Colonic mucosa (tissue), 4 donors: ENCODE measurements at places on chromosomes 3 and 15. TPM values are rescaled to one million over a fixed set of nuclear protein-coding genes. Genes with fewer than 3 reads are reported as not detected.

DNA sequence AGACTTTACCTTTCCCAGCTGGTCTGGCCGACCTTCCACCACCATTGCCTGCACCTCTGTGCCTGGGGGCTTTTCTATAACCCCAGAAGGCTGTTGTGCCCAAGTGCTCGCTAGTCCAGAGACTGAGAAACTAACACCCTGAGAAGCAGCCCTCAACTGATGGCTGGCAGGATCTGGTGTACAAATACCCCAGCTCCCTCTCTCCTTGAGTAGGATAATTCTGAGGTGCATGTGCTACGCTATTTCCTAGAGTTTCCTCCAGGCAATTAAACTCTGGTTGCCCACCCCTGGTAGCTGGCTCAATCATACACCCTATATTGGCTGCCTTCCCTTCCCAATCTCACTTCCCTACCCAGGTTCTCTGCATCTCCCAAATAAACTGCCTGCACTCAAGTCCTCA is 11.5 kb upstream of the SLC6A1 start:
- H3K36me3 ChIP-seq = no peaks in the 10 kb centered on the region
- no peaks in the 10 kb centered on the region for H3K4me1 ChIP-seq
- DNase-seq = no peak
- H3K27me3 ChIP-seq = no peaks in the 10 kb centered on the region

DNA sequence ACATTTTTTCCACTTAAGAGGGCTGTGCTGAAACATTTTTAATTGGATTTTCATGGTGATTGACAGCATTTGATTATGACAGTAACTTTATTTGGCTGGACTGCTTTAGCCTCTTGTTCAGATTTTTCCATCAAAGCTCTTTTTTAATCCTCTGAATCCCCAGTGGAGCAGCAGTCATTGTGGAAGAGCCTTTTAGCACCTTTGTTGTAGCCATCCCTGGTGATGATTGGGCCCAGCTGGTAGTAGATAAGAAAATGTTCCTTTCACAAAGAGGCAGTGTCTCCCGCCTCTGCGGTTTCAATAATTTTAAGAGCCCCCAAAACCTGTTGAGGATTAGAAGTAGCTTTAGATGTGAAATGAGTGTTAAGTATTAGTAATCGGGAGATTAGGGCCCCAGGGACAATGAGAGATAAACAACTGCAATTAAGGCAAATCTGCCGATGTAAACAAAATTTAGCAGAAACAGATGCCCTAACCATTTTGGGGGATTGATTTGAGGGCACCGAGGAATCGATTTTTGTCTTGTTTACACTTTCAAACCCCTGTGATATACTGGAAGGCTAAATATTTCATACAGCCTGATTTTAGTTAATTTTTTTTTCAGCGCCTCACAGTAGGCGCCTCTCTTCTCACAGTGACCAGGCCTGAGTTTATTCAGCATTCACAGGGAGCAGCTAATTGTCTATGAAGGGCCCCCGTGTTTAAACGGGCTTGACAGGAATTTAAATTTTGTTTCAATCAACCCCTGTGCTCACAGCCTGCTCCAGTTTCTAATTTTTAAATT is 43.2 kb upstream of the SKOR1 start:
- no peaks in the 10 kb centered on the region for H3K27me3 ChIP-seq
- no peak for DNase-seq
- no peaks in the 10 kb centered on the region for H3K4me1 ChIP-seq
- H3K36me3 ChIP-seq = no peaks in the 10 kb centered on the region
- no peak overlapping the region for H3K27ac ChIP-seq

- peaks cover 4% of the 10 kb centered on the region for H3K36me3 ChIP-seq
- H3K27ac ChIP-seq = no peak overlapping the region
- no peaks in the 10 kb centered on the region for H3K27me3 ChIP-seq
- no peak overlapping the region for H3K4me3 ChIP-seq
- DNase-seq = no peak
These were observed 68.9 kb downstream of the NPTN start for GRCh38 chr15:73564255-73564654.

DNA sequence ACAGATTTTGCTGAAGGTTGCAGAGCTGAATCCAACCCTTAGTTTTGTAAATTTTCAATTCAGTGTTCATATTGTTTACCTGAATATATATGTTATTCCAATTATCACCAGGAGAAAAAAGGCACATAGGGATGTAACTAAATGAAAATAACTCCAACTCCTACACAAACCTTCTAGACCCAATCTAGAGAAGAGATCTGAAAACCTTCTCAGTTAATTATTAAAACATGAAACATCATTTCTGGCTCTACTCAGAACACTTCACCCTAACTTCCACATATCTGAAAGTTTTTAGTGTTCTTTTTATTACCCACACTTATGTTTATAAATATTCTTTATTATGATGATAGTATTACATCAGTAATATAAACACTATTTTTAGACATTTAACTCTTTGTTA is 76.6 kb downstream of the LRRFIP2 start:
- H3K27ac ChIP-seq = no peak overlapping the region
- H3K36me3 ChIP-seq = no peaks in the 10 kb centered on the region
- no peaks in the 10 kb centered on the region for H3K27me3 ChIP-seq
- H3K4me1 ChIP-seq = no peaks in the 10 kb centered on the region

GRCh38 chr15:99130765-99131440 is 26.0 kb downstream of the SYNM start:
- no peak overlapping the region for H3K4me3 ChIP-seq
- H3K4me1 ChIP-seq = no peaks in the 10 kb centered on the region
- no peaks in the 10 kb centered on the region for H3K36me3 ChIP-seq
- no peaks in the 10 kb centered on the region for H3K27me3 ChIP-seq
- no peak overlapping the region for H3K27ac ChIP-seq
- no peak for DNase-seq

GRCh38 chr3:47799733-47800132 is 3.2 kb upstream of the DHX30 start:
- no peak for DNase-seq
- H3K36me3 ChIP-seq = no peaks in the 10 kb centered on the region
- no peak overlapping the region for H3K4me3 ChIP-seq
- H3K4me1 ChIP-seq = peaks cover 5% of the 10 kb centered on the region

GRCh38 chr3:181711325-181712135 is at the start of gene SOX2:
Gene SOX2, plus strand, starts transcription at chr3:181711925. Its CDS starts 436 bp downstream, at chr3:181712361.
- H3K4me1 ChIP-seq = peaks cover 3% of the 10 kb centered on the region
- no peaks in the 10 kb centered on the region for H3K36me3 ChIP-seq
- no peak within 1 kb of the TSS for H3K27ac ChIP-seq
- peaks cover 88% of the 10 kb centered on the region for H3K27me3 ChIP-seq
- H3K4me3 ChIP-seq = peak within 1 kb of the TSS; percentile 21

C3orf20 gene
- total RNA-seq = 0.08 TPM

TM6SF1 gene
- 0.62 TPM for total RNA-seq

EFCC1 gene
- total RNA-seq = 1.3 TPM

SLC2A2 gene
- 0.08 TPM for total RNA-seq
